ENCODE measurements at places on chromosomes 13 and 19. TPM values are rescaled to one million over a fixed set of nuclear protein-coding genes. Genes with fewer than 3 reads are reported as not detected.

Gene FPR1
- 0.70 TPM for total RNA-seq

GRCh38 chr13:57630661-57631595 lies 616 bp upstream of the PCDH17 start:
- no peak for DNase-seq
- H3K4me3 ChIP-seq, result peak overlapping the region; percentile 92
- H3K27ac ChIP-seq, result peak overlapping the region; percentile 87
- H3K36me3 ChIP-seq, result no peaks in the 10 kb centered on the region

DNA sequence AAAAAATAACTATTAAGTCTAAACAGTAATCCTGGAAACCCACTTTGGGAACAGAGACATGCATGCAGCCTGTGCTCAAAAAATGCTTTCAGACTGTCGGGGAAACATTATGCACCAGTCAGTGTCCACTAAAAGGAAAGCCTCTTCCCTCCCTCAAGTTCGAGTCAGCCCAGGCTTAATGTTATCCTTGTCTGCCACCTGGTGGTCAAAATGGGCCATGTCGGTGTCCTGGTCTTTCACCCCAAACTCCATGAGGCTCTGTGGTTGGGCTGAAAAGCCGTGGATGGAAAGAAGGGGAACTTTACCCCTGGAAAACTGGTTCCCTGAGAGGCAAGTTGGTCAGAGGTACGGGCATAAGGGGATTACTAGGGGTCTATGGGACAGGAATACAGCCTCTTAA lies 88.4 kb upstream of the ZNF492 start:
- H3K27ac ChIP-seq, result no peak overlapping the region
- H3K36me3 ChIP-seq, result no peaks in the 10 kb centered on the region
- DNase-seq, result no peak
- H3K4me1 ChIP-seq, result no peaks in the 10 kb centered on the region

GRCh38 chr19:43470288-43470687 lies 4.9 kb upstream of the LYPD3 start:
- H3K36me3 ChIP-seq, result no peaks in the 10 kb centered on the region
- no peaks in the 10 kb centered on the region for H3K27me3 ChIP-seq
- H3K27ac ChIP-seq, result peak overlapping the region; percentile 93
- H3K4me1 ChIP-seq, result peaks cover 29% of the 10 kb centered on the region

DNA sequence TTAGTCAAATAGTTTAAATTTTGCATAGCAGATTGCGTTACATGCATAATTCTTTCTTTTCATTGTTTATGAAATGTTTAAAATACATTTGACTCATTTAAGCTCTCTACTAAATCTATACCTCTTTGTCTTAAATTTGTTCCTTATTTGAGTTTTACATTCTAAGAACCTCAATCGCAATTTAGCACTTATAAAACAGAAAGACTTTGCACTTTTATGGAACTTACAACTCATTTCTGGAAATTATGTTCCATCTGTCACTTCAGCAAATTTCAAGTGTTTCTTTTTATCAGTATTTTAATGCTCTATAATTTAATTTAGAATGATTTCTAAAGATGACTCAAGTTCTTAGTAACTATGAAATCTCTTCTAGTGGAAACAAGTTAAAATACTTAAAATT lies 1505.8 kb upstream of the SPRY2 start:
- no peaks in the 10 kb centered on the region for H3K36me3 ChIP-seq
- no peak overlapping the region for H3K27ac ChIP-seq
- no peak for DNase-seq
- H3K4me3 ChIP-seq, result no peak overlapping the region
- no peaks in the 10 kb centered on the region for H3K4me1 ChIP-seq

- DNase-seq, result no peak
- H3K36me3 ChIP-seq, result no peaks in the 10 kb centered on the region
- H3K4me1 ChIP-seq, result no peaks in the 10 kb centered on the region
These were observed 10.2 kb downstream of the JOSD2 start for GRCh38 chr19:50500753-50501151.

Gene LAIR1
- 21.5 TPM for total RNA-seq

GRCh38 chr19:37997911-37998344 lies 90.9 kb downstream of the SIPA1L3 start:
- H3K4me1 ChIP-seq, result peaks cover 11% of the 10 kb centered on the region
- H3K36me3 ChIP-seq, result no peaks in the 10 kb centered on the region
- no peaks in the 10 kb centered on the region for H3K27me3 ChIP-seq
- no peak overlapping the region for H3K27ac ChIP-seq
- no peak overlapping the region for H3K4me3 ChIP-seq

DNA sequence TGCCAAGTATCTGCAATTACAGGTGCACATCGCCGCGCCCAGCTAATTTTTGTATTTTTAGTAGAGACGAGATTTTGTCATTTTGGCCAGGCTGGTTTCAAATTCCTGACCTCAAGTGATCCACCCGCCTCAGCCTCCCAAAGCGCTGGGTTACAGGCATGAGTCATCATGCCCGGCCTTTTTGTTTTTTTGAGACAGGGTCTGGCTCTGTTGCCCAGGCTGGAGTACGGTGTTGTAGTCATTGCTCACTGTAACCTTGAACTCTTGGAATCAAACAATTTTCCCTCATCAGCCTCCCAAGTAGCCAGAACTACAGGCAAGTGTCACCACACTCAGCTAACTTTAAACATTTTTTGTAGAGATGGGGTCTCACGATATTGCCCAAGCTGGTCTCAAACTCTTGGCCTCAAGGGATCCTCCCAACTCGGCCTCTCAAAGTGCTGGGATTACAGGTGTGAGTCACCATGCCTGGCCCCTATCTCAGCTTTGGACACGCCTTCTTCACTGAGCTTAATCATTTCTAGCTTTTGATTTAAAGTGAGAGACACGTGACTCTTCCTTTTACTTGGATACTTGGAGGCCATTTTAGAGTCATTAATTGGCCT lies 4.0 kb upstream of the IRGC start:
- H3K4me1 ChIP-seq, result peaks cover 2% of the 10 kb centered on the region
- DNase-seq, result no peak
- H3K36me3 ChIP-seq, result peaks cover 2% of the 10 kb centered on the region
- H3K27ac ChIP-seq, result peak overlapping the region; percentile 39
